Stimulated activated CD8-positive, alpha-beta memory T cell treated with anti-CD3 and anti-CD28 coated beads, Interleukin-15, amount 100 ng/mL, for 4 hours (primary cell): ENCODE measurements at places on chromosomes 16 and 17.
A peak's percentile ranks its signal among the peaks of the same experiment; 100 is the strongest.

GRCh38 chr16:82156761-82157533 lies 13.1 kb downstream of the MPHOSPH6 start:
- no peak for DNase-seq

- DNase-seq = no peak
Measured at GRCh38 chr17:50421308-50422051, 4.5 kb upstream of the ACSF2 start.

DNA sequence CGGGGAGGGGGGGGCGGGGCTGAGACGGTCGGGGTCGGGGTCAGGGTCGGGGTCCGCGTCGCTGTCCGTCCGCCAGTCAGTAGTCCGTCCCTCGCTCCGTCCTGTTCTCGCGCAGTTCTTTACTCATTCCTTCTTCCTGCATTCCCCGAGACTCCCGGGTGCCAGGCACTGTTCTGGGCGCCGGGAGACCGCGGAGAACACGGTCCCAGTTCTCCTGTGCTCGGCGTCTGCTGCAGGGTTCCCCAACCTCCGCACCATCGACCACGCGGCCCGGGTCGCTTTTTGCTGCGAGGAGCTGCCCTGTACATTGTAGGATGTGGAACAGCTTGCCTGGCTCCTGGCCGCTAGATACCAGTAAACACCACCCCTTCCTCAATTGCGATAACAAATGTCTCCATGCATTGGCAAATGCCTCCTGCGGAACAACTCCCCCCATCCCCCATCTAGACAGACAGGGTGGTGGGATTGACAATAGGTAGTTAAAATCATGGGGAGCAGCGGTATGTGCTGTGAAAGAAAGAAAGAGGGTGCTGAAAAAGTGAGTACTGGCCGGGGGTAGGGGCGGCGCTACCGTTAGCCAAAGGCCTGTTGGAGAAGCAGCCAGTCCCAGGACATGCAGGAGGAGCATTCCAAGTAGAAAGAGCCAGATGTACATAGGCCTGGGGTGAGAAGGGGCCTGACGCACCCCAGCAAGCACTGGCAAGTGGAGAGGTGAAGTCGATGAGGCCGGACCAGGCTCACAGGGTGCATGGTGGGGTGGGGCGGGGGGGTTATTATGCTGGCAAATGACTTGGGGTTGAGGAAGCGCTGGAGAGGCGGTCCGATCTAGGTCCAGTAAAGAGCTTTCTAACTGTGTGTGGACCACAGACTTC lies 631 bp downstream of the TRAF7 start:
- DNase-seq = no peak

DNA sequence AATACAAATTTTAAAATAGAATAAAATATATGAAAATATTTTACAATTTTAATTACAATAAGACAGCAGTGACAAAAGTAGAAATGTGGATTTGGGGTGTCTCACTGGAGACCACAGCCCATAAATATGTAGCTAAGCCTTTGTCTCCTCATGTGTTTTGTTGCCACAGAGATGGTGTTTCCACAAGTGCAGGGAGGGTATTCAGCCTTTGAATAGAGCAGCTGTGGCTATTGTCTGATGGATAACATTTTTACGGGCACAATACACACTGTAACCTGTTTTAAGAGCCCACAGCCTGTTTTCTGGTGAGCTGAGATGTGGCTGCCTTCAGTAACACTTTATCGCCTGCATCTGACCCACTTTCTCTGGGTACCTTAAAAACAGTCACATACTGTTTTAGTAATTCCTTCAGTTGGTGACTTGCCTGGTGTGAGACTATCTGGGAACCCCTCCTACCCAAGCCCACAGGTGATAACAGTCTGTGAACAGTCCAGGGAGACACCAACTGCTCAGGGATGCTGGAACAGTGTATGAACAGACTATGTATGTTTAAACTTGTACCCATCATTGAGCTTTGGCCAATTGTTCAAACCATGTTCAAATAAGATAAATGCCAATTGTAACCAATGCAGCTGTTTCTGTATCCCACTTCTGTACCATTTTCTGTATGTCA lies 7.8 kb upstream of the AHSP start:
- no peak for DNase-seq

- peak; percentile 36 for DNase-seq
Measured at GRCh38 chr17:50956750-50957523, 90.8 kb upstream of the TOB1 start.

- DNase-seq = no peak
Measured at GRCh38 chr16:29927070-29927905, 1.3 kb upstream of the KCTD13 start.

GRCh38 chr17:47204722-47205418 lies 4.3 kb upstream of the MYL4 start:
- no peak for DNase-seq

GRCh38 chr16:6642271-6642670 lies 690.4 kb upstream of the RBFOX1 start:
- DNase-seq = no peak

GRCh38 chr17:5416901-5417300 lies 2.6 kb downstream of the NUP88 start:
- DNase-seq = no peak

DNA sequence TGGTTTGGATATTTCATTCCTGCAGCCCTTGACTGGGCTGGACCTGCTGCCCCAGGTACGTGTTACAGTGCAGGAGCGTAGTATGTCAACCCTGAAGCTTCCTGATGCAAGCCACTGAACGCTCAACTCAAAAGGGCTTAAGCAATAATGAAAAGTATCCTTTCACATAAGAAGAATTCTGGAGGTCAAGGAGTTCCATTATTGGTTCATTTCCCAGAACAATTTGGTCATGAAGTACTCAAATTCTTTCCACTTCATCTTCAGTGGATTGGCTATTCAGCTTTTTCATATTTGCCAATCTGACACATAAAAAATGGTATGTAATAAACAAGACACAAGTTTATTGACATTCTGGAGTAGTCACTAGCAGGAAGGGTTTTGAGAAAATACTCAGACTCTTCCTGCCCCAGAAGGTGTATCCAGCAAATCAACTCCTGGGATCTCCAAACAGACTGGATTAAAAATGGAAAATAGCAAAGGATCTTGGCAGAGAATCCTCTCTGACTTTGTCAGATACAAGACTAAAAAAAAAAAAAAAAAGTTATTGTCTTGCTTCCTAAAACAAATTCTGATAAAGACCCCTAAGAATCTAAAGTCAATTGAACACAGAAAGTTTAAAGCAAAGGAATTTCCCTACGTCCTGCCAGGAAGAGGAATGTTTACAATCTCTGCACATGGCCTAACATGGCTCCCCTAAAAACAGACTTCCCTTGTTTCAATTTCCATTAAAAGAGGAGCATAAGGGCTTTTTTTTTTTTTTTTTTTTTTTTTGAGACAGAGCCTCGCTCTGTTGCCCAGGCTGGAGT lies 37.5 kb upstream of the WSB1 start:
- DNase-seq = no peak

- no peak for DNase-seq
Measured at GRCh38 chr16:68444056-68444657, 4.2 kb downstream of the SMPD3 start.

GRCh38 chr16:30054959-30055553 lies 10.5 kb upstream of the ALDOA start:
- no peak for DNase-seq

GRCh38 chr16:78496189-78496588 lies 396.7 kb downstream of the WWOX start:
- DNase-seq = no peak

DNA sequence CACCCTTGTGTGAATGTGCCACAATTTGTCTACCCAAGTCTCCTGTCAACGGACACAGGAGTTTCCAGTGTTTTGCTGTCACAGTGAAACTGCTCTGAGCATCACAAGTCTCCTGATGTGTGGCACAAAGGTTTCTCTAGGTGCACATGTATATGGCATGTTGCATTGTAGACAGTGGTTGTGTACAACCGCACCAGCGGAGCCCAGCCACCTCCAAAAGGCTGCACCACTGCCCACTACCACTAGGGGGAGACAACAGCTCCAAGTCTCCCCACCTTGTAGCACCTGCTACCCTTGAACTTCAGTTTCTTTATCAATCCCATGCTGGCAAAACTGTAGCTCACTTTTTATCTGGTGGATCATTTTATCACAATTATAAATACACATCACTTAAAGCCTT lies 95.5 kb upstream of the ZNF469 start:
- no peak for DNase-seq

- DNase-seq = no peak
Measured at GRCh38 chr17:72594248-72594647, 473.4 kb downstream of the SOX9 start.

GRCh38 chr16:88639231-88640038 lies 1.1 kb downstream of the IL17C start:
- DNase-seq = no peak

GRCh38 chr16:48533931-48534330 lies 76.0 kb downstream of the N4BP1 start:
- DNase-seq = no peak

DNA sequence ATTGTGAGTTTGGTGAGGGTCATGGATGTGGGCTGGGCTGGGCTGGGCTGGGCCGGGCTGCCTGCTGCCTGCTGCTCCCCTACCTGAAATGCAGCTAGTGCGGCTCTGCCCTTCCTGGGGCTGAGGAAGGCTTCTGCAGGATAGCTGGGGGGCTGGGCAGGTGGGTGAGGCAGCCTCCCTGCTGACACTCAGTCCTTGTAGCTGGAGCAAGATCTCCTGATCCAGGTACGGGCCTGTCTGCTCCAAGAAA lies 4.7 kb downstream of the RPL13 start:
- DNase-seq = no peak

GRCh38 chr16:11440657-11441012 lies 95.4 kb downstream of the RMI2 start:
- DNase-seq = no peak

GRCh38 chr16:29009050-29009837 lies 24.4 kb downstream of the LAT start:
- peak; percentile 32 for DNase-seq

GRCh38 chr16:21302454-21302853 lies 24.4 kb upstream of the CRYM start:
- DNase-seq = no peak

GRCh38 chr17:2549392-2550211 lies 37.9 kb upstream of the METTL16 start:
- no peak for DNase-seq

- no peak for DNase-seq
Measured at GRCh38 chr16:56669005-56669839, at the start of gene MT1H. Gene MT1H (plus strand): TSS chr16:56669814. CDS start chr16:56669885, 71 bp downstream.

- DNase-seq = no peak
Measured at GRCh38 chr16:49482690-49483089, 109.1 kb downstream of the C16orf78 start.

DNA sequence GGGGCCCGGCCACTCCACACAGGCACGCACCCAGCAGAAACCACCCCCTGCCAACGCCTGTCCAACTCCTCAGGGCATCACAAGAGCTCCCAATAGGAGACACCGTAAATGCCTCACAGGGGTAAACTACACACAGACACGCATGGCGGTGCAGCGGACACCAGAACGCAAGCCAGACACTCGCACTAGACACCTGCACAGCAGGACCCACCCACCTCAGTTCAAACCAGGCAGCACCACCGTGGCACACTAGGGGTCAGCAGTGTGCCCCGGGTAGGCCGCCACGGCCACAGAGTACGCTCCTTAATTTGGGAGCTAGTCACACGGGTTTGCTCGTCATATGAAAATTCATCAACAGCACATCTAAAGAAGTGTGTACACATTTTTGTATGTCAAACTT lies 3.4 kb downstream of the SLC38A10 start:
- peak; percentile 49 for DNase-seq

GRCh38 chr17:40528692-40529417 lies 27.4 kb upstream of the TNS4 start:
- DNase-seq = no peak

DNA sequence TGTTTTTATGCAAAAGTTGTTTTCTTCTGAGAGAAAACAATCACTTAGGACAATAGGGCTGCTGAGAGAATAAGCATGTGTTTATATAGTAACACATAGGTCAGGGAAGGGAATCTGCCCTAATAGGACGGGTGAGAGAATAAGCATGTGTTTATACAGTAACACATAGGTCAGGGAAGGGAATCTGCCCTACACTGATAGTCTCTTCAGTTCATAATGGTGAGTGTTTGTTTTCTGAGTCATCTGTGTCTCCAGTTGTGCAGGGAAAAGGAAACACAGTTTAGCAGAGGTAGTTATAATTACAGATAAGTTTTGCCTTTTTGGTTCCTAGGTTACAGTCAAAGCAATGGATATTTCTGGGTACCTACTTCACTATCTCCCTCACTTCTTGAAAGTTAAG lies 252.3 kb upstream of the CA10 start:
- no peak for DNase-seq

DNA sequence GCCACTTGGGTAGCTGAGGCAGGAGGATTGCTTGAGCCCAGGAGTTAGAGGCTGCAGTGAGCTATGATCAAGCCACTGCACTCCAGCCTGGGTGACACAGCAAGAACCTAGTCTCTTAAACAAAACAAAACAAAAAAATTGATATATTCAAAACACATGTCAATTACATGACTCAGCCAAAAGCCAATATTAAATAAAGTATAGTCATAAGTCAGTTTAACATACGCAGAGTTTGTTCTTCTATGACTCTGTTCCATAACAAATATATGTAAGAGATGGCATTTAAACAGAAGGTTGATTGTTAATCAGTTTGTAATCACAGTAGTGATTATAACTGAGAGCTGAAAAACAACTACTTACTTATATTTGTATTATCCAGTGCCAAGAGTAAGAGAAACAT lies 106.5 kb downstream of the CDH8 start:
- DNase-seq = no peak

DNA sequence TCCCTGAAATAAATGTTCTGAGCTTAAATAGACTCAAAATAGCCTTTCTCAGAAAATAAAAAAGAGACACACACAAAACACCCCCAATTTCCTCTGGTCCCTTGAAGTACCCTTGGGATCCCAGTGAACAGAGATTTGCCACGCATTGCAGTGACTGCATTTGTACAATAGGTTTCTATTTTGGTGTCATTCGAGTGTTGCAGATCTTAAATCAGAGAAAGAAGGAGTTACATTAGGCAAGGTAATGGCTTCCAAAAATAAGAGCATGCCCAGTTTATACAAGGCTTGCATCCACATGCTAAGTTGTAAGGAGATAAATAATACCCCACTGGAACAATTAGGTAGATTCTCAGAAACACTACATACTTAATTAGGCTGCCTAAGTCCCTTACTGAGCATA lies 2.2 kb downstream of the TOX3 start:
- no peak for DNase-seq

- DNase-seq = no peak
Measured at GRCh38 chr17:60087882-60088669, 9.4 kb upstream of the HEATR6 start.

GRCh38 chr16:59892376-59892775 lies 1158.3 kb upstream of the GOT2 start:
- DNase-seq = no peak

GRCh38 chr16:64711596-64711995 lies 410.3 kb downstream of the CDH11 start:
- no peak for DNase-seq

DNA sequence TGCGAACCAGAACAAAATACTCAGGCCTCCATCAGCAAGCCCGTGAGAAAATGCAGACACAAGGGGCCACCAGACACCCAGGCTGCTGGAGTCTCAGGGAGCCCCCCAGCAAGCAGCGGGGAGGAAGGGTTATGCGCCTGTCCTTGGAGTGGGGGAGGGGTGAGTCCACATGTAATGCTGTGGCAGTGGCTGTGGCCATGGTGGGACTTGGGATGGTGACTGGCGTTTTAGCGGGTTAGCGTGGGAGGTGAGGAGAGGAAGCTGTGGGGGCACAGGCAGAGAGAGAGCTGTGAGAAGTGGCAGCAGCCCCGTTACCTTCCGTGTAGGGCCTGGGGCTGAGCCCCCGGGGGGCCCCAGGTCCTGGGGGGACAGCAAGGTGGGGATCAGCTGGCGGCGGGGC lies 58.3 kb downstream of the SRCIN1 start:
- DNase-seq = no peak

- DNase-seq = no peak
Measured at GRCh38 chr17:67096609-67097008, 52.3 kb downstream of the CACNG1 start.
